ENCODE measurements at places on chromosomes 2 and 18. TPM values are rescaled to one million over a fixed set of nuclear protein-coding genes. Genes with fewer than 3 reads are reported as not detected.

DNA sequence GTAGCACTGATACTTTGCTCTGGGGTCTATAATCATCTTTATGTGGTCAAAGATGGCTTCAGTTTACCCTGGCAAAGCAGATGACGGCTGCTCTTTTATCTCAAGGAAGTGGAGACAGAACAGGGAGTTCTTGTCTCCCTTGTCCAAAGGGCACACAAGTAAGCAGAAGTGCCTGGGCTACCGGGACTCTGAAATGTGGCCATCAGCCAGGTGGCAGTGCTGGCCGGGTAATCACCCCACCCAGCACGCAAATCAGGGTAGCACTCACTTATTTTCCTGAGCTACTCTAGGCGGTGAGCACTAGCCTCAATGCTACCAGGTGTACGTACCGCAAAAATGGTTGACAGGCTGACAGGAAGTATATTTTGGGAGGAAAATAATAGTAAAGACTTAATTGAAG lies 119.7 kb upstream of the ETAA1 start:
- H3K4me3 ChIP-seq = no peak overlapping the region
- H3K27me3 ChIP-seq = no peaks in the 10 kb centered on the region

DNA sequence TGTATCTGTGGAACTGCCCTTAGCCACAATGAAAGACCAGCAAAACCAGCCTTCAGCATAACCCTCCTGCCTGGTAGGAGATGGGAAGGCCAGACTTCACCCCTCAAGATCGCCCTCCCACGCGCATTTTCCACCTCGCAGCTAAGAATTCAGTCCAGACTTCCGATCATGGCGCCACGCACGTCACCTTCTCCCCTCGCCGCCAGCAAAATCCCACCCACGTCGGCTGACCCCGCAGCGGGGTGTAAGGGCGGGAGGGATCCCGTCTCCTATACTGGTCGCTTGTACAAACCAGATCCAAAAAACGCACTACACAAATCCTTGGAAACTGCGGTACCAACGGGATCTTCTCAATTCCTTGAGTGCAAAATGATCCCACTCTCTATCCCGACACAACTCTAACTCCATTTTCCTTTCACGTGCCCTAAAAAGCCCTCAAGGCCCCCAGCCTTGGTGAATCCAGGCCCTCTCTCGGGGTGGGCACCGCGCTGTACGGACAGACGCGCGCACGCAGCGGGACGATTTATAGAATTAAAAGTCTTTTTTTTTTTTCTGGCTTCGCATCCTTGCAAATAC lies 1.0 kb upstream of the BMPR2 start:
- H3K27me3 ChIP-seq = no peaks in the 10 kb centered on the region
- H3K36me3 ChIP-seq = no peaks in the 10 kb centered on the region
- DNase-seq = peak; percentile 91
- H3K27ac ChIP-seq = peak overlapping the region; percentile 97
- H3K4me1 ChIP-seq = peaks cover 14% of the 10 kb centered on the region

DNA sequence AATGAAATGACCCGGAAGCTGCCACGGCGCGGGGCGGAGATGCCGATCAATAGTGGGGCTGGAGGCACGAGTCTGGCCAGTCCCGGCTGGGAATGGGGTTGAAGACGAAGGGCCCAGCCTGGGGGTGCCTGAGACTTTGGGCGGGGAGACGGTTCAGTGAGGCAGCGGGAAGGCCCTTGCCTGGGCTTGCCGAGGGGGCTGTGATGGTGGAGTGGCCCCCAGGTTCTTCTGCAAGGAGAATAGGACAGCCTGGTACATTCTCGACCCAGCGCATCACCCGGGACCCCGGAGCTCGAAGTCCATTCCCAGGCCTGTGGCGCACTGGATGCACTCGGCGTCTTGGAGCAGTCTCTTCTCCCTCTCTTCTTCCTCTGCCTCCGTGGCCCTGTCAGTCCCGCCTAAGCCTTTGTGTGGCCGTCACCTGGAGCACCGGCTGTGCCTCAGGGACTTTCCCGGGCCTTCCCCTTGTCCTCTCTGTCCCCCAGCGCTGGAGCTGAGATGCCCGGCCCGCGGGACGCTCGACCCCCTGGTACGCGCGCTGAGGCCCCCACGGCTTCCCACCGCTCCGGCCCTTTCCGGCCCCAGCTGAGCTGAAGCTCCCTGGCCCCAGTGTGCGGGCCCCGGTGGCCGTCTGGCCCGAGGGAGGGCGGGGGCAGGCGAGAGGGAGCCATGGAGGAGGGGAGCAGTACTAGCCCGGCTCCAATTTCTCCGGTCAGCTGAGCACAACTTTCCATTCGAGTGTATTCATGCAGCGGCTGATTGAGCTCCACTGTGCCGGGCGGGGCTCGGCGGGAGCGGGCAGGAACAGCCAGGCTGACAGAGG lies 8.0 kb downstream of the SIX3 start:
- DNase-seq = peak; percentile 95
- H3K27me3 ChIP-seq = peaks cover 80% of the 10 kb centered on the region
- H3K36me3 ChIP-seq = no peaks in the 10 kb centered on the region
- H3K4me1 ChIP-seq = no peaks in the 10 kb centered on the region

DNA sequence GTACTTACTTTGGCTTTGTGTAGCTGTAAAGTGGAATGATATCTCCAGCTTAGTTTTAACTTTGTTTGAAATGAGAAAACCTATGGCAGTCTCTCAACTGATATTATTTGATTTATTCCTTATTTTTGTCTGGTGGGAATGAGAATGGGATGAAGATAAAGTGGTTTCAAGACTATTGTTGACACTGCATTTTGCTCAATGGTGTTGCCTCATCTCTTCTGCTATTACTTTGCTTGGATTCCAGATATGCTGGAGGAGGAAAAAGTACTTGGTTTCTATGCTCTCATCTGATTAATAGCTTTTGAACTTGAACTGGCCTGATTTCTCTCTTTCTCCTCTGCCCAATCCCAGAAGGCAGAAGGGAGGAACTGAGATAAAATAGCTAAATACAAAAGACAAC lies 198.2 kb downstream of the CTNNA2 start:
- DNase-seq = no peak
- no peaks in the 10 kb centered on the region for H3K27me3 ChIP-seq
- no peaks in the 10 kb centered on the region for H3K36me3 ChIP-seq

DNA sequence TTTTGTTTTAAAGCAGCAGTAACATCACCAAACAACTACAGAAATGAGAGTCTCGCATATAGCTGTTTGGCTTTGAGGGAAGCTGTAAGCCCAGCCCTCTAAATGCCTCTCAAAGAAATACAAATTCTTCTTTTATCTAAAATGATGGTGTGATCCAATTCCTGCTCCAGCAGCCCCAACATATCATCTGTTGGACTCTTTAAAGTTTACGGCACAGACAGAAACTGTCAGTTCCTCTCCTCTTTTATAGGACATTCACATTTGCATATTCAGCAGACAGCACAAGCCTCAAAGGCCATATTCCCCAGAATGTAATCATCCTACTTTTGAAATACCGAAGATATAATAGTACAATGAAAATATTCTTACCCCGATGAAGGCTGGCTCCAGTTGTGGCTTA lies 216.9 kb upstream of the REV1 start:
- peaks cover 9% of the 10 kb centered on the region for H3K27me3 ChIP-seq
- no peak for DNase-seq
- H3K4me3 ChIP-seq = no peak overlapping the region
- H3K27ac ChIP-seq = no peak overlapping the region
- H3K36me3 ChIP-seq = no peaks in the 10 kb centered on the region

DNA sequence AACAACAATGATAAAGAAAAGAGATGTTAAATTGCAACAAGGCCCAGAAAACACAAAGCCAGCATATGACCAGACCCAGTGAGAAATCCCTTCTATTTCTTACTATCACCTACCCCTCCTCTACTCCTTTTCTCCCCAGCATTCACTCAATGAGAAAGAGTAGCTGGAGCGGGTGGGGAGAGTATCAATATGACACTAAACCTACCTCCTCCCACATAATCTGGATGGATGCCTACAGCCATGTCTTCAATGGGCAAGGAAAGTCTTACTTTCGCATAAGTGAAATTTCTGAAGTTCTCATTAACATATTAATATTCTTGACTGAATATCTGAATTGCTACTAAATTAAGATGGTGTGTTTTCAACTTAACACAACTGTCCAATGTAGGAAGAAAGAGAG lies 78.2 kb downstream of the AFF3 start:
- DNase-seq = no peak
- H3K36me3 ChIP-seq = no peaks in the 10 kb centered on the region
- no peak overlapping the region for H3K27ac ChIP-seq
- no peak overlapping the region for H3K4me3 ChIP-seq

GRCh38 chr2:18136881-18137475 lies 258.5 kb downstream of the KCNS3 start:
- H3K27ac ChIP-seq = no peak overlapping the region
- no peak for DNase-seq
- H3K27me3 ChIP-seq = no peaks in the 10 kb centered on the region
- H3K36me3 ChIP-seq = no peaks in the 10 kb centered on the region

DNA sequence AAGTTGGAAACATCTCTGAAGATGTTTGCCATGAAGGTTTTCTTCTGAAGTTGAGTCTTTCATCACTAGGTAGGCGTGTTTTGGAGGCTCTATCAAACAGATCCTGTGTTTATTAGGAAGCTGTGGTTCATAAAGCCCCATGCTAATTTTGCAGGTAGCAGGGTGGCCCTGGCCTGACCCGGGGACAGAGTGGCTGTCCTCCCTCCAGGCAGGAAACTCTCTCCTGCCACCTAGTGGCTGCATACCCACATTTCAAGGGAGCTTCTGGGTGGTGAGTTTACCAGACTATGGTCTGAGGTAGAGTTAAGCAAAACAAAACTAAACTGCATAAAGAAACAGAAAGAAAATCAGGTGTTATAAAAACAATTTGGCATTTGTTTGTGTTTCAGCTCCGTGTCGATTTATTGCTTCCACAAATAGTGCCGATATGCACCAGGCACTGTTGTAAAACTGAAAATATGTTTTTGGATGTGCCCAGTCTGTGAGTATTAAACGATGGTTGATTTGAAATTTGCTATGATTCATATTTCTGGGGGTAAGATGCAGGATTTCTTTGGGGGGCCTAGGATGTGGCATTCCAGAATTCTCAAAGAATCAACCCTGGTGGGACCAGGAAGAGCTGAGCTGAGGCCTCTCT lies 26.0 kb upstream of the IL37 start:
- H3K27ac ChIP-seq = no peak overlapping the region
- H3K4me1 ChIP-seq = peaks cover 19% of the 10 kb centered on the region
- no peaks in the 10 kb centered on the region for H3K36me3 ChIP-seq
- DNase-seq = peak; percentile 82

- H3K36me3 ChIP-seq = no peaks in the 10 kb centered on the region
- H3K27ac ChIP-seq = no peak overlapping the region
- peak; percentile 82 for DNase-seq
- peaks cover 13% of the 10 kb centered on the region for H3K4me1 ChIP-seq
Observed at GRCh38 chr2:74690571-74690970, 36.5 kb downstream of the SEMA4F start.

DNA sequence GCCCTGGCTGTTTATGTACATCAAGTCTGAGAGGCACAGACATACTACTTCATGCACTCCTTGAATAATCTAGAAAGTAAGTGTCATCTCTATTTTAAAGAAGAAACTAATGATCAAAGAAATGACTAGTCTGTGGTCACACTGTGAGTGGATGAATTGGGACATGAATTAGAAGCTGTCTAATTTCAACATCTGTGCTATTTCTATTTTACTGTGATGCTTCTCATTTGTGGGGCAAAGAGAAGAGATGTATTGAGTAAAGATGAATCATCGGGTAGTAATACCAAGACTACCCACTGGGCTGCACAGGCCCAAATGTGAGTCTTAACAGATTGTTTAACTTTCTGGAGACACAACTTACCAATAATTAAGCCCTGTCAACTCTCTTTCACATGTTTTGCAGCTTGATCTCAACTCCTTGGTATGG lies 42.4 kb upstream of the MTIF2 start:
- H3K36me3 ChIP-seq = peaks cover 48% of the 10 kb centered on the region
- H3K27ac ChIP-seq = no peak overlapping the region
- no peaks in the 10 kb centered on the region for H3K27me3 ChIP-seq
- peak; percentile 31 for DNase-seq

DNA sequence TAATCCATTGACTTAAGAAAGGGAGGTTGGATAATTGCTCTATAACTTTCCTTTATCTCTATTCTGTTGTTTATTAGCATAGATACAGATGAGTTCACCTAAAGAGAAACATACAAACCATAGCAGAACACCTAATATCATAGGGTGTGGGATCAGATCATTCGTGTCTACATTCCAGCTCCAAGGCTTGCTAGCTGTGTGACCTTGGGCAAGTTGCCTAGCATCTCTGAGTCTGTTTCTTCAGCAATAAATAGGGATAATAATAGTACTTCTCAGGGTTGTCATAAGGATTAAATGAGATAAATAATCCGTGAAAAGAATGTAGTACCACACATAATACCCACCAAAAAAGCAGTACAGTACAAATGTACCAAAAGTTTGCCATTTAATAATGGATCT lies 126.2 kb downstream of the PLB1 start:
- DNase-seq = no peak
- H3K4me1 ChIP-seq = peaks cover 25% of the 10 kb centered on the region
- no peaks in the 10 kb centered on the region for H3K36me3 ChIP-seq
- peak overlapping the region; percentile 12 for H3K4me3 ChIP-seq
- H3K27me3 ChIP-seq = no peaks in the 10 kb centered on the region
- H3K27ac ChIP-seq = peak overlapping the region; percentile 81

DNA sequence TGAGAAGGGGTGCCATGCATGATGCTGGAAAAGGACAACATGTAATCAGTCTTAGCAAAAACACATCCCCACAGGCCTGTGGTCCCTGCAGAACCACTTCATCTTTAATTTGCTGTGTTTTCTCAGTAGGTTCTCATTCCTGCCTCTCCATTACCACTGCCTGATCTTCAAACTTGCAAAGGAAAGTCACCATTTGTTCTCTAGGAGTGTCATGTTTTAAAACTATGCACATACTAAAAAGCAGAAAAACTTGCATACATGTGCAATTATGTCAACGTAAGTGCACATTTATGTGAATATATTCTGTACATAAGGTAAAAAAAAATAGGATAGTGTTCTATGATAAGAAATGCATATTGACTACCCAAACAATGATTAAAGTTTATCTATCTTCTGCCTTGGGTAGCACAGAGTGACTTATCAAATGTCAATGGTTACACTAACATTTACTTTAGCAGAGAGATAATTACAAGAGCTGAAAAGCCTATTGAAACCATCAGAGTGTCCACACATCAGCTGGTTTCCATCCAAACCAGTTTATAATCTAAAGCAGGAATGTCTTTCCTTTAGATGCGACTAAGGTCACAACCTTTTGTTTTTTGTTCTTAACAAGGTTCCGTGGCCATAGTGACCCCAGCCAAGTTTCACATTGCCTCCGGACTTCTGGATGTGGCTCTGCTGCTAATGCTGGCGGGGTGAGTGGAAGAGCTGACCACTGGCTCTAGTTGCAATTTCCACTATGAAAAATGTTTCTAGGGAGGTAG lies 58.7 kb upstream of the RMDN2 start:
- H3K4me1 ChIP-seq = peaks cover 14% of the 10 kb centered on the region
- no peaks in the 10 kb centered on the region for H3K27me3 ChIP-seq
- no peak for DNase-seq
- no peaks in the 10 kb centered on the region for H3K36me3 ChIP-seq
- H3K27ac ChIP-seq = no peak overlapping the region
- H3K4me3 ChIP-seq = no peak overlapping the region

The ZAP70 gene
- total RNA-seq = under 0.01 TPM

The CCDC178 gene
- total RNA-seq = not detected

The RESP18 gene
- not detected for total RNA-seq
